ENCODE measurements at places on chromosomes 13 and 19. TPM values are rescaled to one million over a fixed set of nuclear protein-coding genes. Genes with fewer than 3 reads are reported as not detected.

DNA sequence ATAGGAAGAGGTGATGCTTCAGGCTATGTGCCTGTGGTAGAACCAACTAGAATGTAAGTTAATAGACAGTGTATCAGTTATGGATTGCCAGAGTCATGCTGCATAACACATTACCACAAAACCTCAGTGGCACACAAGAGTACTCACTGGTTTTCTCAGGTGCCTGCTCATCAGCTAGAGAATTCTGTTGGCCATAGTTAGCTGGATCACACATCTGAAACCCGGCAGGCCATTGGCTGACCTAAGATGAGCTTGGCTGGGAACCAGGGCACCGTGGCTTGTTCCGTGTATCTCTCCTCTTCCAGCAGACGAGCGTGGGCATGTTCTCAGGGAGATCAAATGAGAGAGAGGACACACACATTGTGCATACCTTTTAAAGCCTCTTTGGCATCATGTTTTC, 76.7 kb downstream of the TEX26 start:
- DNase-seq: no peak

RFPL4AL1 gene
- total RNA-seq: not detected

- peak; percentile 54 for DNase-seq
These were observed 572 bp upstream of the FKBP8 start for GRCh38 chr19:18543814-18544475.

DNA sequence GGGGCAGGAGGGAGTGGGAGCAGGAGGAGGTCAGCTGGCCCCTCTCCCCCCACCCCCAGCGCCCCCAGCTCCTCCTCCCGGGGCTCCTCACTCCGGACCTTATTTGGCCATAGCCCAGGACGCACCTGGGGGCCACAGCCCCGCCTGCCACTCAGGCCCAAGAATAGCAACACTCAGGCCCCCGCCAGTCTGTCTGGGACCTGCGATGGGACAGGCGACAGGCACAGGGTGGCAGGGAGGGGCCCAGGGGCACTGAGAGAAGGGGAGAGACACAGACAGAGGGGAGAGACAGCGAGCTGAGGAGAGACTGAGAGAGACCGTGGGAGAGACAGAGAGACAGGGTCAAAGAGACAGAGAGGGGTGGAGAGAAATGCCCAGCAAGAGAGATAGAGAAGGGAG, 10.2 kb downstream of the JOSD2 start:
- DNase-seq: no peak

DNA sequence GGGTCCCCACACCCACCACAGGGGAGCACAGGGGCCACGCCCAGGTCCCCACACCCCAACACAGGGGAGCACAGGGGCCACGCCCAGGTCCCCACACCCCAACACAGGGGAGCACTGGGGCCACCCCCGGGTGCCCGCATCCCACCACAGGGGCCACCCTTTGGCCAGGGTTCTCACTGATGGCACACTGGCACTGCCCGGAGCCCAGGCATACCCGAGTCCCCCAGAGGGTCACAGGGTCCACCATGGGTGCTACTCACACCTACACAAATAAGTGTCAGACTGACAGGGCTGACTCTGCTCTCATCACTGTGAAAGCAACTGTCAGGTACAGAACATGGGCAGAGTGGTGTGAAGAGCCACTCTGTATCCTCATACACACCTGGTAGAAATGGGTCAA, 98.8 kb downstream of the TUBGCP3 start:
- DNase-seq: no peak

ZSWIM4 gene
- total RNA-seq: 6.7 TPM

PDX1 gene
- not detected for total RNA-seq

CD70 gene
- total RNA-seq: 0.09 TPM

DNA sequence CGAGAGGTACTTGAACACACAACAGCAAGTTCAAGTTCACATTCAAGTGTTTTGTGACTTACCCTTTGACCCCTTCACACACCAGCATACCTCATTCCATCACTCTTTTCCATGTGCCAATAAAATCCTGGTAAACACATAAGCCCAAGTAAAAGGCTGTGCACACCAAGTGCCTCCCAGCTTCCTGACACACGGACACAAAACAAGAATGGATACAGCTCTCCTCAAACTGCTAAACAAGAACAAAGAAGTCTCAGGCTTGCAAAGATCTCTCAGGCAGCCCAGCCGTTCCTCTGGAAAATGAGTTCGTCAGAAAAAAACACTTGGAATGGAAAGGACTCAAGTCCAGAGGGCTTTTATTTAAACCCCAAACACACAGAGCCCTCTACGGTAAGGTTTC, 83.7 kb downstream of the NUFIP1 start:
- no peak for DNase-seq

DNA sequence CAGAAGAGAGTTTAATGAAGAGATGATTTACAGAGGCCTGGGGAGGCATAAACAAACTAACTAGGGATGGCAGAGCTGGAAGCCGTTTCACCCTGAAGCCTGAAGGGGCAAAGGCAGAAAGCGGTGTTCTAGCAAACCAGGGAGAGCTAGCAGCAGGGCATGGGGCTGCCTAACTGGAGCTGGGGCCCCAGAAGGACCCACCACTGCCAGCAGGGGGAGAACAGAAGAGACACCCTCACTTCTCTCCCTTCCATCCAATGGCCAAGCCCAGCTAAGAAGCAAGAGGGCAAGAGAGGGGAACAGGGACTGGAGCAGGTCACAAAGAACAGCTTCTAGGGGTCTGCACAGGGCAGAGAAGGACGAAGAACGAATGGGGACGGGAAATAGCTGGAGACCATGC, 195.5 kb downstream of the KATNAL1 start:
- no peak for DNase-seq

IGSF23 gene
- not detected for total RNA-seq

DNA sequence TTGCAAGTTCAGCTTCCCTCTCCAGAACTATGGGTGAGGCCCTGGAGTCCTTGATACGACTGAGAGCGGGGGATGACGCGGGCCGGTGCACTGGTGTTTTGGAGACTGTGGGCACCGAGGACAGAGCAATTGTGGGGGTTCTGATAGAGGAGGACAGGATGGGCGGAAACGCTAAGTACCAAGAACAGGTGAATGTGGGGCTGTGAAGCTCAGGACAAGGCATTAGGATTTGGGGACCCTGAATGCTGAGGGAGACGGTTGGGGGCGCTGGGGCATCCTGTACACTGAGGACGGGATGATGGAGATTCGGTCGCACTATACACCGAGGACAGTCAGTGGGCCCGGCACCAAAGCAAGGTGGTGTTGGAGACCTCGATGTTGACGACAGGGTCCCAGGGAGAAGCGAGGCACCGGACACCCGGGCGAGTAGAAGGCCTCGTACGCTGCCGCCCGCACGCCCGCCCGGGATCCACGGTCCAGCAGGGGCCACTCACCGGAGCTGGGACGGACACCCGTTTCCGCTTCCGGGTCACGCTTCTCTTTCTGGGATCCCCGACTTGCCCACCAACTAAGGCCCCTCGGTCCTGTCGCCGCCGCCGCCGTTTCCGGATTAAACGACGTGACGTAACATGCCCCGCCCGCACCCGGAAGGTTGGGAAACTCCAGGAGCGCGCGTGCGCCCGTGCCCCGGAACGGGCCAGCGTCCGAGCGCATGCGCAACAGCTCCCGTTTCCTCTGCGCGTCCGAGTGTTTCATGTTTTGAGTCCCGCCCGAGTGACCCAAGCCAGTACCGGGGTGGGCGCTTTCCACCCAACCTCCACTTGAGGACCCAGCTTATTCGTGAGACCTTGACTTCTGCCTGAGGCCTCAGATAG, at the start of gene CHMP2A:
Gene CHMP2A (minus strand): TSS at position 612 of the 875 bp plus-strand sequence. CDS start 893 bp downstream, outside the sequence.
- peak; percentile 96 for DNase-seq

DNA sequence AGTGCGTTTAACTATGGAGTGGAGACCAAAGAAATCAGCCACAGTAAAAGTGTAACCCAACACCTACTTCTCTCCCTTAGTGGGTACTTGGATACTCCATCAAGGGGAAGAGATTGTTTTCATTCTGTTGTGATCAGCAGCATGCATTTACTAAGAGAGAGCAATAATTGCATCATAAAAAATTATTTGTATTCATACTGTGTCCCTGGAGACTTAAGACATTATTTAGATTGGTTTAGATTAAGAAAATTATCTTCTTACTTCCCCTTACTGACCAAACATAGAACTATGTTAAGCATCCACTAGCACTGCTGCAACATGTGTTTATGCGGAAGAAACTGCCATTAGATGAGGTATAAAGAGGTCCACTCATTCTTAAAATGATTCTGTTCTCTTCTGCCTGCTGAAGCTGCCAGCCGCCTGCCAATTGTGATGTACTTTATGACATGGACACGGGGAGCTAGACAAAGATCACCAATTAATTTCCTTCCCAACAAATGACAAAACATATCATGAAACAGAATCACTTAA, 738.5 kb downstream of the DIAPH3 start:
- DNase-seq: peak; percentile 2

GPC5 gene
- not detected for total RNA-seq

- DNase-seq: no peak
These were observed 35.8 kb downstream of the ZNF420 start for GRCh38 chr19:37114001-37114400.

GRCh38 chr19:8681345-8682029, 17.1 kb downstream of the ACTL9 start:
- DNase-seq: no peak

IZUMO2 gene
- total RNA-seq: not detected

DNA sequence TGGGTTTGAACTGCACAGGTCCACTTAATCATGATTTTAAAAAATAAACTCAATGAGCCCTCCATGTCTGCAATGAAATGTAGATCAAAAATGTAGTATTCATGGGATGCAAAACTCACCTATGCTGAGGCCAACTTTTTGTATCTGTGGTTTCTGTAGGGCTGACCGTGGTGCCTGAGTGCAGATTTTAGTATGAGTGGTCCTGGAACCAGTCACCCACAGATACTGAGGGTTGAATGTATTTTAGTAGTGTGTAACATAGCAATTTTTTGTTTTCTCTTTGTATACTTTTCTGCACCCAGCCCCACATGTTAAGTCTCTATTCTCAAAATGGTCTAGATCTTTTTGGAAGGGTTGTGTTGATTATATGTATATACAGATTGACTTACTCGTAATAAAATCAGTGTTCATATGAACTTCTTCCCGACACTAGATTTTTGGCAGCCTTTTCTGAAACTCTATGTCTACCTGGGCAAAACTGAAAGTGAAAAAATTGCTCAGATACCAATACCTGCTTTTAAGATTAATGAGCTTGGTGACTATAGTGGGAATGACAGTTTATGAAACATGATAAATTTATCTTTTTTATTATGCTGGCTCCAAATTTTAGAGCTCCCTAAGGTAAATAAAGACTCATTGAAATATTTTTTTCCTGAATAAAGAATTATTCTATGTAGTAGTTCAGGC, 51.6 kb downstream of the DNAJC15 start:
- no peak for DNase-seq

PSG6 gene
- total RNA-seq: not detected

MISP gene
- 0.09 TPM for total RNA-seq

GRCh38 chr19:52592301-52592700, 22.2 kb downstream of the ZNF701 start:
- no peak for DNase-seq

DNA sequence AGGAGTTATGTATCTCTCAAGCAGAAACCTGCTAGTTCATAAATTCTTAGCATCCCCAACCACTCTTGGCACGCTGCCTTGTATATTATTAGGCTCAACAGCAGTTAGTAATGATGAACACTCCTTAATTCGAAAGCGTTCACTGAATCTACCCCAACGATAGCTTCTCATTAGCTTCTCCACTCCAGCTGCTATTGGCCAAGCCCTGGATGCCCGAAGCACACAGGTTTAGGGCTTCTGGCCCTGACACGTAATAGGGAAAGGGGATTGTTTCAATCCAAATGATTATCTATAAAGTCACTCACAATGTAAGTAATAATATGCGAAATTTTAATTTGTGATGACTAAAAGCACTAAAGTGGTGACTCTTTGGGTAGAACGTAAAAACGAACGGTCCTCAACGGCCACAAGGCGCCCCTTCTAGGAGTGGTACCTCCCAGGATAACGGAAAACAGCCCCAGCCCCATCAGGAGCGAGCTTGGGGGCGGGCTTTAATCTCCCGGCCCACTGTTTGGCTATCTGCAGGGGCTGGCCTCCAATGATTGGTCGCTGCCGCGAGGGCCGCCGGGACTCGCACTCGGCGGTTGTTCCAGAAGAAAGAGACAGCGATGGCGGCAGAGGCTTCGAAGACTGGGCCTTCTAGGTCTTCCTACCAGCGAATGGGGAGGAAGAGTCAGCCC, at the start of gene RNF17:
Gene RNF17 (plus strand): TSS at position 574 of the 680 bp plus-strand sequence. CDS start 35 bp downstream, at position 609.
- DNase-seq: no peak

DNA sequence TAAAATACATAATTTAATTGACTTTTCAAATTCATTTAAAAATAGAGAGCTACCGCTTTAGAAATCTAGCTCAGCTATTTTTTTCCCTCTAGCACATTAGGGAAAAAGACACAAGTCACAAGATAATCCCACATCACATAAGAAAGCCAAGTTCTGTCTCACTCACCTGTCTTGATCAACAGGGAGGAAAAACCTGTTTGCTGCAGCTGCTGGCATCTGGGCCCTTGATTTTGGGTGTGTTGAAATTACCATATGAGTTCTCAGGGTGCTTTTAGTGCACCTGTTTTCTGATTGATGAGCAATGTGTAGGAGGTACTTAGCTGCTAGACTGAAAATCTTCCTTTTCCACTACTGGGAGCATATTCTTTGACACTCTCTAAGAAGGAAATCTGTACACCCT, 53.8 kb downstream of the ZDHHC20 start:
- DNase-seq: no peak

ZNF99 gene
- total RNA-seq: not detected

DNA sequence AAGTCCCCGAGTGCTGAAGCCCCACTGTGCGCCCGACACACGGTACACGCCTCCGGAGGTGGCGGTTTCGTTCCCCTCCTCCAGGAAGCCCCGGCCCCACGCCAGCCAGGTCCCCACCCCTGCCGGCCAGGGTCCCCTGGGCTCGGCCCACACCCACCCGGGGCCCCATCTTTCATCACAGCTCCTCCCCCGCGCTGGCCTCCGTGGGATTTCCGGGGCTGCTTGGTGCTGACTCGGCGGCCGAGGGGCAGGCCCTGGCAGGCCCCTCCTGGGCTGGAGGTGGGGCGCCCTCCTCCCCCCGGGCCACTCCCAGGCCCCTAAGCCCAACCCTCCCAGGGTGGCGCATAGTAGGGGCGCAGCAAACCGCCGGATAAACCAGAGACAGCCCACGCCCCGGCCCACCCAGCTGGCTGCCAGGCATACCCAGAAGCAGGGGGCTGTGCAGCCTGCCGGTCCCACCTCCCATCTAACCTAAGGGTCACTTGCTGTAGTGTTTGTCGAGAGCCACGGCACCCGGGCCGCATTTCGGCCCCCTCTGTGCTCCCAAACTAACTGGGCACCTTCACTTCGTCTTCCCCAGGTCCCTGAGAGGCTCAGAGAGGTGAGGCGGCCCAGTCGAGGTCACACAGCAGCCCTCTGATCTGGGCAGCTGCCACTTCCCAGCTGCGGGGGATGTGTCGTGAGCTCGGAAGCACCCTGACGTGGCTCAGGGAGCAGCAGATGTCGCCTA, 6.6 kb downstream of the ZBTB7A start:
- DNase-seq: peak; percentile 59

Measured in fibroblast of the aortic adventitia (primary cell).